ENCODE measurements at places on chromosomes 11 and 22.

DNA sequence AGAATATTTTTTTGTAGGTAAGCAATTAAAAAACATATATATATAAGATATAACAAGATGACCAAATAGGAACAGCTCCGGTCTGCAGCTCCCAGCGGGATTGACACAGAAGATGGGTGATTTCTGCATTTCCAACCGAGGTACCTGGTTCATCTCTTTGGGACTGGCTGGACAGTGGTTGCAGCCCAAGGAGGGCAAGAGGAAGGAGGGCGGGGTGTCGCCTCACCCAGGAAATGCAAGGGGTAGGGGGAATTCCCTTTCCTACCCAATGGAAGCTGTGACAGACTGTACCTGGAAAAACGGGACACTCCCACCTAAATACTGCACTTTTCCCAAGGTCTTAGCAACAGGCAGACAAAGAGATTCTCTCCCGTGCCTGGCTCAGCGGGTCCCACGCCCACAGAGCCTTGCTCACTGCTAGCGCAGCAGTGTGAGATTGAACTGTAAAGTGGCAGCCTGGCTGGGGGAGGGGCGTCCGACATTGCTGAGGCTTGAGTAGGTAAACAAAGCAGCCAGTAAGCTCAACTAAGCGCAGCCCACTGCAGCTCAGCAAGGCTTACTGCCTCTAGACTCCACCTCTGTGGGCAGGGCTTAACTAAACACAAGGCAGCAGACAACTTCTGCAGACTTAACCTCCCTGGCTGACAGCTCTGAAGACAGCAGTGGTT lies 163.8 kb downstream of the CWF19L2 start:
- no peak for DNase-seq

DNA sequence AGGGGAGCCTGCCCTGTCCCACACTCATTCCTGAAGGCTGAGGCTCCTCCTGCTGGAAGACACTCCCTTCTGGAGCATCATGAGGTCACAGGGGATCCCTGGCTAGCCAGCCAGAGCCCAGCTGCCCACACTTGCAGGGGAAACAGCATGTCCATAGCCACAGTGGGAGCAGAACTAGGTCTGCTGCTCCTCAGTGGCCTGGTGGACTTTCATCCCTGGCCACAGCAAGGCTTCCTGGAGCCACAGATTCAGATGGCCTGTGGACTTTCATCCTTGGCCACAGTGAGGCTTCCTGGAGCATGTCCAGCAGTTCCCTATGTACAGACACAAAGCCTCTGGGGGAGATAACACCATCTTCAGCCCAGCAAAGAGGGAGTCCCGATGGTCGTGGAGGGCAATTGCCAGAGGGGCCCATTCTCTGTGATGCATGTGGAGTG lies 5.9 kb upstream of the APOL6 start:
- DNase-seq = no peak

GRCh38 chr11:41897991-41898390 lies 438.5 kb upstream of the LRRC4C start:
- no peak for DNase-seq

DNA sequence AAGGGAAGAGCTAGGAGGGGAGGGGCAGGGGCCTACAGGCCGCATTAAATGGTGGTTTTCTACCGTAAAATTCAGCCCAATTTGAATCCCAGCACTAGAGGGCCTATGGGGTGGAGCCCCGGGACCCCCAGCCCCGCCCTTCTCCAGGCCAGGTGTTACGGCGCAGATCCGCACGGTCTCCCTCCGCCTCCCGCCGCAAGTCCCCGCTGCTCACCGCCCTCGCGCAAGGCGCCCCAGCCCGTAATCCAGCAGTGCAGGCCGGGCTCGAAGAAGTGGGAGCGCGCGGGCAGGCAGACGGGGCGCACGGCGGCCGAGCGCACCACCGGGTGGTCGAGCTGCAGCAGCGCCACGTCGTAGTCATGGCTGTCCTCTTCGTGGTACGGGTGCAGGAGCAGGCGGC lies 17.3 kb downstream of the KCTD17 start:
- no peak for DNase-seq

DNA sequence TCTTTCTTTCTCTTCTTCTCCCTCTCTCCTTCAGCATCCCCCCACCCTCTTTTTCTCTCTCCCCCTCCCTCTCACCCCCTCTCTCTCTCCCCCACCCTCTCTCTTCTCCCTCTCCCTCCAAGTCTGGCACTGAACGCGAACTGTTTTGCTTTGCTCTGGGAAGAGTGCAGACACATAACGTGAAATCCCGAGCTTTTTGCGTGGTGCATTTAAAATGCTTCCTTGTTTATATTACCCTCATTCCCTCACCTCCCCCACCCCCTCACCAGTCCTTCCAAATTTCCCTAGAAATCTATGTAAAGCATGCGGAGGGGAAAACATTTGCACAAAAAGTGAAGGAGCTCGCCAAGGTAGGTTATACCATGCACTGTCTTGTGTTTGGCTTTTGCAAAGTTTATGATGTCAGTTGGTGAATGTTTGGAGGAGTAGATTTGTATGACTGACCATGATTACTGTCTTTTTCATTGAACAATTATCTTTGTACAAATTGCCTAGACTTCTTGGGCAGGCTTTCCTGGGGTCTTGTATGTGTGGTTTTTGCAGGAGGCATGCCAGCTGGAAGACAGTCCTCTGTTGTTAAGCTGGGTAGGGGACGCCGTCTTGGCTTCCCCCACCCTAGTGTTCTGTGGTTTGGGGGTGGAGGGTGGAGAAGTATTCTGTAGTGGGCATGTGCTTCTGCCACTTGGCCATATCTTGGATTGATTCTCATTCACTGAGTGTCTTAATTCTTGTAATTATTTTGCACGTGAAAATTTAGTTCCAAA lies 123.7 kb upstream of the HSD17B12 start:
- no peak for DNase-seq

GRCh38 chr11:9601037-9601875 lies 27.8 kb downstream of the WEE1 start:
- no peak for DNase-seq

GRCh38 chr22:23899042-23899745 lies 5.0 kb downstream of the MIF start:
- DNase-seq = no peak

GRCh38 chr11:35145271-35145670 lies 6.3 kb downstream of the CD44 start:
- no peak for DNase-seq

DNA sequence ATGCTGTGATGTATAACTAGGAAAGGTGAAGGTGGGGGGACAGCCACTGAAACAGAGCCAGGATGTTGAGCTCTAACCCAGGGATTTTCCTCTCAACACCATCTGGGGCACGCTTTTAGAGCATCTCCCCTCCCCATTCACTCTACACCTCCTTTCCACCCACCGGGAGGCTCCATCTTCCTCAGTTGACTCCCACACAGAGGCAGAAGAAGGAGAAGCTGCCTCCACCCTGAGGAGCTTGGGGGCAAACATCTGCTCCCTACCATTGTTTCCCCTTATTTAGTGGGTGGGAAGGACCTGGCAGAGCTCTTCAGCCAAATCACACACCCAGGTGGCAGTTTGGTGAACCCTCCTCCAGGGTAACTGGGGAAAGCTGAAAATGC lies 50.0 kb upstream of the ADA2 start:
- DNase-seq = no peak

GRCh38 chr11:70230840-70231710 lies 28.0 kb downstream of the FADD start:
- DNase-seq = no peak

- DNase-seq = no peak
Measured at GRCh38 chr11:69865707-69866106, 46.5 kb upstream of the FGF3 start.

- DNase-seq = no peak
Measured at GRCh38 chr22:28589102-28589750, 90.4 kb downstream of the TTC28 start.

- no peak for DNase-seq
Measured at GRCh38 chr11:123362941-123363340, 67.1 kb upstream of the GRAMD1B start.

DNA sequence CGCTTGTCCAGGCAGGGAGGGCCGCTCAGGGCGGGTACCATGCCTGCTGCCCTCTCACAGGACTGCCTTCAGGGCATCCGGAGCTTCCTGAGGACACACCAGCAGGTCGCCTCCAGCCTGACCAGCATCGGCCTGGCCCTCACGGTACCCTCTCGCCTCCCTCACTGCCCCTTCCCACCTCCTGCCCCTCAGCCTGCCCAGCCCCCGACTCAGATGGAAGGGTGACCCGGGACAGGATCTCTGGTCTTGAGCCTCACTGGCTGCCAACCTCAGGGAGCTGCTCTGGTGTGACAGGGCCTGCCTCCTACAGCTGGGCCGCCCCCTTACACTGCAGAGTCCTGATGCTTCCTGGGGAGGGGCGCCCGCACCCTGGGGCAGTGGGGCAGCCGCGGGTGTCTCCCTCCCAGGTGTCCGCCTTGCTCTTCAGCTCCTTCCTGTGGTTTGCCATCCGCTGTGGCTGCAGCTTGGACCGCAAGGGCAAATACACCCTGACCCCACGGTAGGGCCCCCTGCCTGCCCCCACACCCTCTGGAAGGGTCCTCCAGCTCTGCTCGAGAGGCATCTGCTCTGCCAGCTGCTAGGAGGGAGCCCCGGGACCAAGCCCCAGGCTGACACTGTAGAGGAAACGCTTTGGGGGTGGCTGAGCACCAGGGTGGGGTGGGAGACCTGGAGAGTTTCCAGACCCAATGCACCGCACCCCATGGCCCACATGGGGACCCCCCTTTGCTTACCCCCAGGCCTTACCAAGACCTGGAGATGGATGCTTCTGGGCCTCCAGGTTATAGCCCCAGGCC lies 14.6 kb downstream of the TSPAN32 start:
- no peak for DNase-seq

- peak; percentile 93 for DNase-seq
Measured at GRCh38 chr11:57499413-57499982, 16.0 kb downstream of the SLC43A1 start.

- no peak for DNase-seq
Measured at GRCh38 chr11:107819361-107820014, 39.1 kb downstream of the SLC35F2 start.

DNA sequence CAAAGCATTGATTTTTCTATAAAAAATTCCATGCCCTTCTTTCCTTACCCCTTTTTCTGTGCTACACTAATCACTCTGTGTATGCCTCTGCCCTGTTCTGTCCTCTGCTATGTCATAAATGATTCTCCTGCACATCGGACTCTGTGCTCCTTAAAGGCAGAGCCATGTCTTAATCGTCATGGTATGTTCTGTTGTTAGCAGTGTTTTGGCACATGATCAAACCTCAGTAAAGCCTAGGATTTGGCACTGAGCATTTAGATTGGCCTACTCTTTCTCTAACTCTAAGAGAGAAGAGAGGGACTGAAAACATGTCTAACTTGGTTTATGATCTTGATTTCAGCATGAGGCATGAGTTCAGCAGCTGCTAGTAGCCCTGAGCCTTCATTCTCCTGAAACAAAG lies 266.9 kb downstream of the AASDHPPT start:
- DNase-seq = no peak

DNA sequence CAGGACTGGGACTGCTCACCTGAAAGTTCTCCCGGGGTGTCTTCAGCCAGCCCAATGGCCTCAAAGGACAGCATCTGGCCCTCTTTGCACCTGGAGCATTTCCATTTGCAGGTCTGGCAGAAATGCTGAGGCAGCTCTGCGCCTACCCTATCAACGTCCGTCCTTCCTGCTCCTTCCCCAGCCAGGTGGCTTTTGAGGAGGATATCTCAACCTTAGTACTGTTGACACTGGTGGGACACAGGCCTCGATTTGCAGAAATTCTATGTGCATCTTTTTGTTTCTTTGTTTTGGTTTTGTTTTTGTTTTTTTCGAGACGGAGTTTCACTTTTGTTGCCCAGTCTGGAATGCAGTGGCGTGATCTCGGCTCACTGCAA lies 5.0 kb downstream of the MOGAT2 start:
- no peak for DNase-seq

- no peak for DNase-seq
Measured at GRCh38 chr22:33513388-33514338, 406.6 kb downstream of the LARGE1 start.

GRCh38 chr11:111123463-111124398 lies 121.8 kb upstream of the POU2AF2 start:
- no peak for DNase-seq

DNA sequence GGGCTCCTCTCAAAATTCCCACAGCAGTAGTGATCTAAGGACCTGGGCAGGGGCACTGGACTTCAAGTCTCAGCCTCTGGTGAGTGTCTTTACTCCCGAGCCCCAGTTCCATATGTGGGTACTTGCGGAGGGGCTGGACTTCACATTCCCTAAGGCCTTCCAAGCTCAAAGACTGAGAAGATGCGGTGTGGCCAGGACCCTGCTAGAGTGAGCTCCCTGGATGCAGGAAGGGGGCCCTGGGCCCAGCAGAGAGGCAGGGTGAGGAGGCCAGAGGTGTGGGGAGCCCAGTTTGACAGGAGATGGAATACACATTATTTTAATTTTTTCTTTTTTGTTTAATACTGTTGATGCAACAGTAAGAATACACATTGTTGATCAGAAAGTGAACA lies 83.7 kb downstream of the IGLL1 start:
- no peak for DNase-seq

- no peak for DNase-seq
Measured at GRCh38 chr22:49037701-49038245, 789.9 kb downstream of the BRD1 start.

DNA sequence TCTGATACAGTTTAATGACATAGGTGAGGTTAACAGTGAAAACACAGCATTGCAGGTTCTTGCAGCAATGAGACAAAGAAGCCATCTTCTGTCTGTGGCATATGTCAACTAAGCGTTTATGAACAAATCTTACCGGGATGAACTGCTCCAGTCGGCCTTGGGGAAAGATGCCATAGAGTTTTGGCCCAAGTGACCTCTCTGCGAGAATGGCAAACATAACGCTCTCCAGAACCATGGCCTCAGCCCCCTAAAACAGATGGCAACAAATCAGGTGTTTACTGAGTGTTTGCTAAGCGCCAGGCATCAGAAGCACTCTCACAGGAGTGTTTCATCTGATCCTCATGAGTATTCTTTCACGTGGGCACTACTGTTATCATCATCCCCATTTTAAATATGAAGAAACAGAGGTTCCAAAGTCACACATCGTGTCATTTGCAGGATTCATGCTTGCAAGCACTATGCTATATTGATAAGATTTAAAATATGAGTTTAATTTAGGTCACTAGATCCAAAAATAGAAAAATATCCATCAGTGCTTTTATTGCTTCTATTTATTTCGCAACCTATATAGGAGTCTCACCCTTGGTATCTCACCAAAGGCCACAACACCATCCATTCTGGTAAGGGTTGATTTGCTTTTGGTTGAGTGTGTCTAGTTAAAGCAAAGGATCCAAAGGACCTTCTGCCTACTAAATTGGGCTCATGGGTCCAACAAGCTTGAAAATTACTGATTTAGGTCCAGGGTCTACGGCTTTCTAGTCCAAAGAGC lies 35.9 kb downstream of the TCIRG1 start:
- peak; percentile 34 for DNase-seq

DNA sequence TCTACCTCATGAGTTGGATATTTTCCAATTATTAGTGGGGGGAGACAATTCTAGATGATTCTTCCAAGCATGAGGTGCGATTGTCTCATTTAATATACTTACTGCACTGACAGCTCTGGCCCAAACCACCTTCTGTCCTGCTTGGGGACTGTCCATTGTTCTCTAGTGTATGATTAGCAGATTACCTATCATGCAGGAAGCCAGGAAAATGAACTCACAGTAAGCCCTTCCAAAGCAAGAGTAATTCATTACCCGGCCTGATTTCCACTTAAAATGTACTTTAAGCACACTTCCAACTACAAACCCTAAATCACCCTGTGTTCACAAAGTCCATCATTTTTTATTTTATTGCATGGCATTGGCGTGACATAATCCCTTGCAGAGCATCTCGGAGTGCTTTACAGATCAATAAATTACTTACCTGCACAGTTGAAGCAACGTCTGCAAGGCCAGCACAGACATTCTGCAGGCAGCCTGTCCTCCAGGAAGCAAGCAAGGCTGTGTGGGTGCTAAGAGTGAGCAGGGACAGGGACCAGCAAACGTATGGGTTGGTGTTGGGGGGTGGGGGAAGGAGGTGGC lies 838.2 kb downstream of the NTM start:
- DNase-seq = no peak

All from NCI-H1092 (cell line).